ENCODE measurements at places on chromosomes 12 and 14.

DNA sequence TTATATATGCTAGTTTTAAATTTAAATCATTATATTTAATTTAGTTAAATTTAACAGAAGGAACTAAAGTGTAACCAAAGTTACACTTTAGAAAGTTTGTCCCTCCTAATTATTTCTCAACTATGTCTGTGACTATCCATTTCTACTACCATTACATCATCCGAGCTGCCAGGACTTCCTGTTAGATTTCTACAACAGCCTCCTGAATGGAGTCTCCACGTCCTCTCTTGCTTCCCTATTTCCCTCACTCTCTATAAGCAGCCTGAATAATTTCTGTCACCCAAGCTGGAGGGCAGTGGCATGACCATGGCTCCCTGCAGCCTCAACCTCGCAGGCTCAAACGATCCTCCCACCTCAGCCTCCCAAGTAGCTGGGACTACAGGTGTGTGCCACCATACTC lies 84.1 kb downstream of the TTC7B start:
- DNase-seq = no peak

DNA sequence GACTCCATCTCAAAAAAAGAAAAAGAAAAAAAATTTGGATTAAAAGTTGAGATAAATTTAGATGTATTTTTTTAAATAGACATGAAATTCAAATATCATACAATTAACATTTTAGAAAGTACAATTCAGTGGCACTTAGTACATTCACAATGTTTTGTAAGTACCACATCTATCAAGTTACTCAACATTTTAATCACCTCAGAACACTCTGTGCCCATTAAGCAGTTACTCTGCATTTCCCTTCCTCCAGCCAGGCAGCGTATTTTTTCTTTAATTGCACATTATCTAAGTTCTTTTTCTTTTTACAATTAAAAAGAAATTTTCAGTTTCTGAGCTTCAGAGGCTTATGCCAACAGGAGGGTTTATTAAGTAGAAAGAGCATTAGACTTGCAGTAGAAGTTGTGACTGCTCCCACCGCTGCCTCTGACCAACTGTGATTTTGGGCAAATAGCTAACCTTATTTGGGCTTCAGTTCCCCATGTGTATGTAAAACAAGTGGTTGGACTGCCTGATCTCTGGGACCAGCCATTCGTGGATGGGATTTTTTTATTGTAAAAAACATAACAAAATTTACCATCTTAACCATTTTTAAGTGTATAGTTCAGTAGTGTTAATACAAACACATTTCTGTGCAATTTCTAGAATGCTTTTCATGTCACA lies 65.7 kb downstream of the WNK1 start:
- DNase-seq = no peak

- no peak for DNase-seq
Measured at GRCh38 chr14:93079321-93079720, 36.4 kb downstream of the ITPK1 start.

DNA sequence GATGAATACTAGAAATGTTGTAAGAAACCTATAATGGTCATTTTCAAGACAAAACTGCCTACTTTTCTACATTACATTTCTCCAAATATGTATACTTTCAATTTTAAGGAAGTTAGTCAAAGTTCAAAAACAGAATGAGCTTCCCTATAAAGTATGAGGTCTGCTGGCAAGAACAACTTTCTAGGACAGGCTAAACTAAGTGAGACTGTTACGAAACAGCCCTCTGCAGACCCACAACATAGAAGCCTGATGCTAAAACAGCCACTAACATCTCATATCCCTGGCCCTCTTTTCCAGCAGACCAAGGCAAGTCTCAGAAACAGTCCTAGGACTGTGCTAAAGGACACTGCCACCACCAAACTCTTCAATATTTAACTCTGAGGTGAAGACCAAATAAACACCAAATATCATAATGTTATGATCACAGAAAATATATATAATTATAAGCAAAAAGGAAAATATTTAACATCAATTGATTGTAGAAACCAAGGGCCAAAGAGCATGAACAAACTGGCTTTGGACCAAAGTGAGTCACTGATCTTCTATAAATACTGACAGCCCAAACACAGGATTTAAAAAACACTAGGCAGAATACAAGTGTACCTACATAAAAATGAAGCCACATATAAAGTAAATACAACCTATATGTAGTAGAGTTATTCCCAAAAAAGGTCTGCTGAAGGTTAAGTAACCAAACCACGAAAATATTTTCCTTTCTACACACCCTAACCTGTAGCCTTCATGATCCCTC lies 27.7 kb downstream of the PPP4R3A start:
- no peak for DNase-seq

DNA sequence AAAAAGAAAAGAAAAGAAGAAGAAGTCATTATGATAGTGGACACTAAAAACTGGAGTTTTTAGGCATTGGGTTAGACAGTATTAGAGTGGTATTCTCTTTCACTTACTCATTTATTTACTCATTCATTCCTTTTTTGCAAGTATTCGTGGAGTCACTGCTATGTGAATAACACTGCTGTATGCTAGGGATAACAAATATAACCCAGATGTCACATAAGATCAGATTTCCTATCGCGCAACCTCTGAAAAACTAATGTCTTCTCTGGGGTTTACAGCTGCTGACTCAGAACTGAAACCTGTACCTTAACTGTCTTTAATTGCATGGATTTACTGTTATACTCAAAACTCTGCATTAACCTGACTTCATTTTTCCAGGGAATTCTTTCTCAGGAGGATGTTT lies 353.7 kb downstream of the LRIG3 start:
- no peak for DNase-seq

GRCh38 chr12:105590571-105590970 lies 260.1 kb downstream of the C12orf75 start:
- no peak for DNase-seq

DNA sequence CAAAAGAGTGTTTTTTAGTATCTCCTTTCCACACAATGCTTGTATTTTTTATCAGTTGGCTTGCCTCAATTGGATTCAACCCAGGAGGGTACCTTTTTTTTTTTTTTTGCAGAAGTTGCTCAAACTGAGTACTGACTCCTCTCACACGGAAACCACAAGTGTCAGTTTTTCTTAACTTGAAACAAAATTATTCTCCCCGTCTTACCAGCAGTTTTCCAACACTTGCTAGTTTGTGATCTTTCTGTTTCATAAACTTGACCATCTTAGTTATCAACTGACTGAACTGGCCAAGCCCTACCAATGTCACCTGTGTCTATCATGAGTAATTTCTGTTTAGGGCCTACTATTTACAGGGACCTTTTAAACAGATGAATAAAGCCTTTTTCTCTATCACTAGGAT lies 34.1 kb upstream of the ITPR2 start:
- no peak for DNase-seq

DNA sequence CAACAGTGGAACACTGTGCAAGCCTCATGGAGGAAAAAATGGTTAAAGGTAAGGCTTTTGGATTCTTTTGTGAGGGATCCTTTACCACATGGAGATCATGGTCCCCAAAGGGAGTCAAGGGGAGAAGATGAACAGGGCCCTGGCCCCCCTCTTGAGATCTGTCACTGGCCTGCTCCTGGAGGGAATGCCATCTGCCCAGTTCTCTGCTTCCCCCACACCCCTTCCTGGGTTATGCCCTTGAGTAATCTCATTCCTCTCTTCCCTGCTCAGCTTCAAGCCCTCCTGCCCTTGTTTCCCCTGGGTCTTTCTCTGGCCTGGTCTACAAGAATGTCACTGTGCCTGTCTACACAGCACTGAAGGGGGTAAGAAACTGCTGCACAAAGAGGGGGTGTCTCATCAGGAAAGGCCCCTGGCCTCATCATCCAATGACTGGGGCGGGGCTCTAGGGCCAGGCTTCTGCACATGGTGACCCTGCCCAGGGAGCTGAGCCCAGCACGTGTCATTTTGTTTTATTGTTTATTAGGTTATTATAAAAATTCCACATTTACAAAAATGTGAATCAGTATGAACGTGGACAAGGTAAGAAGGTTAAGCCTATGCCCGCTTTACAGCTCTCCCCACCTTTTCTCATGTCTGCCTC lies 30.3 kb downstream of the PIGH start:
- DNase-seq = no peak

- peak; percentile 73 for DNase-seq
Measured at GRCh38 chr14:93137864-93138263, 22.1 kb upstream of the ITPK1 start.

- DNase-seq = no peak
Measured at GRCh38 chr12:66584673-66585072, 94.2 kb downstream of the GRIP1 start.
